Mesothelial cell of epicardium (in vitro differentiated cells): ENCODE measurements at places on chromosomes 2 and 18.

- no peak for DNase-seq
Observed at GRCh38 chr2:215930505-215931253, 82.7 kb downstream of the MREG start.

GRCh38 chr18:37640504-37640903 lies 74.9 kb upstream of the CELF4 start:
- no peak for DNase-seq

- peak; percentile 50 for DNase-seq
Observed at GRCh38 chr2:64454386-64455332, 697 bp downstream of the LGALSL start.

DNA sequence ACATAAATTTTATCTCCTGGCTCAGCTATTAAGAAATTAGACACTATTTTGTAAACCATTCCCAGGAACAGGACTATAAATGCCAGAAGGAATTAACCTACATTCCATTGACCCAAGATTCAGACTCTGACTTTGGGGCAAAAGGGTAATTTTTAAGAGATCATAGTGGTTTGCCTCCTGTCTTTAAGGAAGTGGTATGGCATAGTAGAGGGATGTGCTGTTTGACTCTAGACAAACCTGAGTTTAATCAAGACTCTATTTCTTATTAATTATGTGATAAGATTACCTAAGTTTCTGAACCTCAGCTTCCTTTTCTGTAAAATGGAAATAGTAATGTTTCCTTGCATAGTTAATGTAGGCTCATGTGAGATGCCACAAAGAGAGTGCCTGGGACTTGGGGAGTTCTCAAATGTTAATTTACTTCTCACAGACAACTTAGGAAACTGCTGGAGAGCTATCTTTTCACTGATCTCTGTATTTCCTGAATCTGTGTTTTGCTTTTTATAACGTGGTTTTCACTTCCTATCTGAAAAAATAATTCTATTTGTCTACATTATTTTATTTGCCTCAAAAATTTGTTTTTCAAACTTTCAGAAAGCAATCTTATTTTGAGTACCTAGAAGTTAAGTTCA lies 11.9 kb upstream of the SLC40A1 start:
- DNase-seq = no peak

DNA sequence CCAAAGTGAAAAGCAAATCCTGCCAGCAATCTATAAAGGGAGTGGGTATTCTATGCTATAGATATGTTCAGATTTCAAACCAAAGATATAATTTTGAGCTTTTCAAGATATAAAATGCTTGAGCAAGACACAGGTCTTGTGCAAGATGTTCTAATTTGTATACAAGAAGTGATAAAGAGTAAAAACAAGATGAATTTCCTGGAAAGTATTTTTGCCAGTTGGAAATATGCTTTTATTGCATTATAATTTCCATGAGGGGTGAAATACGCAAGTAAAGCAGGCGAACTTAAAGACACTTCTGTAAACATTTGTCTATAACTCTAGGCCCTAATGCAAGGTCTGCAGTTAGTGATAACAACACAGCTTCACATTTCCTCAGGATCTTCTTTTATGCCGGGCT lies 640.5 kb downstream of the TMEM182 start:
- no peak for DNase-seq

GRCh38 chr18:54127759-54128378 lies 96.6 kb downstream of the MBD2 start:
- DNase-seq = no peak

DNA sequence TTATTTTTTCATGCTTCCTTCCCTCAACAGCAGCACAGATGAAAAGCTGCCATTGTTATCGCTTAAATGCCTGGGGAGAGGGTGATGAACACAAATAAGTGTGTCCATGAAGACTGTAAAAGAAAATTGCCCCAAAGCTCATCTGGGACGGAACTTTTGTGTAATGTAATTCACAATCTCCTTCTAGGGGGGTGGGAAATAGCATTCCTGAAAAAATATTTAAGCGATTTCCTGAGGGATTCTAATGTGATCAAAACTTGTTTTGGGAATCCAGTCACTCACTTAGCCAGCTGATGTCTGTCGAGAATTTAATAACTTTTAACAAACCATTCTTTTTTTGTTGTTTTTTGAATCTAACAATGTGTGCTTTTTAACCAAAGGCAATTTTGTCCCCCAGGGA lies 427.9 kb downstream of the PLCL1 start:
- DNase-seq = no peak

GRCh38 chr2:219728991-219729487 lies 101.6 kb downstream of the SLC4A3 start:
- DNase-seq = no peak

GRCh38 chr2:202764991-202765390 lies 106.6 kb downstream of the ICA1L start:
- DNase-seq = no peak

DNA sequence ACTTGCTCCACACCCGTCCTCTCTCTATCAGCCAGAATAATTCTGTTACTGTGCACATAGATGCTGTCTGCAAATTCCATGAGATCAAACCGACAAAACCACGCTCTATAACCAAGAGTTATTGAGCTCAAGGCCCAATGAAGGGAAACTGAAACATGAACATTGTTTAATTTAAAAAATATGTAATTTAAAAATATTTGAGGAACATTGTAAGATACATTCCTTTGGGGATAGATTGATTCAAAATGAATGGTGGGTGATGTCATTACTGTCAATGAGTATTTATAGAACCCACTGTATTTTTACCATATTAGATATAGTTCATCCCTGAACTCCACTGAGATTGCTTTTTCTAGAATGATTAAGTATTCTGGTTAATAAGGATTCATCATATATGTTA lies 50.4 kb downstream of the NCKAP5 start:
- DNase-seq = no peak

DNA sequence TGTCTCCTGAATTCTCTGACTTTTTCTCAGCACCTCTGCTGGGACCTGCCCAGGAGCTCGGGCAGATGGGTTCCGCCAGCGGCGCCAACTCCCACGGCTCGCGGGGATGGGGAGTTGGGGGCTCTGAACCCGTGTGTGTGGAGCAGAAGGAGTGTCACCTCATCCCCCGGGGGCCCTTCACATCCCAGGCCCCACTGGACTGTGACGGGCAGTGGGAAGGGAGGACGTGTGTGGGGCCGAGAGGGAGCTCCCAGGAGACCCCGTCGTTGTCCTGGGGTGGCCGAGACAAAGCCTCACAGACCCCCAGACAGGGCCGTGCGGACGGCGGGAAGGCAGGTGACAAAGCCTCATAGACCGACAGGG lies 130.0 kb upstream of the CTDP1 start:
- no peak for DNase-seq

DNA sequence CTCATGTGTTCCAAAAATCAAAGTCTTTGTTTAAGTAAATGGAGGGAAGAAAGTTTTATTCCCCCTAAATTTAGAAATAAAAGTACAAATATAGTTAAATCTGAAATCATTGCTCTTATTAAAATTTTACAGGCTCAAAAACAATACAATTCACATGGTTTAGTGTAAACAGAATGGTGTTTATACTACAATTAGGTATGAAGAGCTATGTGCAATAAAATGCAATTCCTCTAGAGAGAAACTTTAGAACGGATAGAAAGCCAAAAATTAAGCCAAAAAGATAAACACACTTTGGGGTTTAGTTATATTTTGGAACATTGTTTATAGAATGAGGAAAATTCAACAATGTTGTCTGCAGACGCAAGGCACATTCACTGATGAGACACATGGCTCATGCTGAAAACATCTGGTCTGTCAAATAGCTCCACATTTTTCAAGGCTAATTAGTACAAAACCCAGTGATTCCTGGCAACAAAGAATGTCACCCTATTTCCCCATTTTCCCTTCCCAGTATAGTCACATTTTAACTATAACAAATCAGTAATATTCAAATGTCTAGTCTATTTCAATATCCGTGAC lies 103.3 kb downstream of the EXOC6B start:
- no peak for DNase-seq

- DNase-seq = no peak
Observed at GRCh38 chr2:228541789-228542188, 360.3 kb upstream of the SPHKAP start.

DNA sequence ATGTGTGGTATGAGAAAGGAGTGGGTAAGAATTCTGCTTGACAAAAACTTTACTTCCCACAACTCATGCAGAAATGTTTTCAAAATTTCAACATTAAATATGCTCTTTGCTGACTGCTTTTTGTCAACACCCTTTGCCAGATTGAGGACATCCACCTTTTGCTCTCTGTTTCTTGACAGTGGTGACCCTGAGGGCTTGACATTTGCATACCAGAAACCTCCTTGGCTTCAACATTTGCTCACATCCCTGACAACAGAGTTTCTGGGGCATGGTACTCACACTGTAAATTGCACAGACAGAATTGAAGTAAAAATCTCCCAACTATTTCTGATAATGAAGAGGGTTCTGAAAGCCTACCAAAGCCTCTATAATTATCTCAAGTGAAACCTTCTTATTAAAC lies 95.7 kb downstream of the RND3 start:
- no peak for DNase-seq

DNA sequence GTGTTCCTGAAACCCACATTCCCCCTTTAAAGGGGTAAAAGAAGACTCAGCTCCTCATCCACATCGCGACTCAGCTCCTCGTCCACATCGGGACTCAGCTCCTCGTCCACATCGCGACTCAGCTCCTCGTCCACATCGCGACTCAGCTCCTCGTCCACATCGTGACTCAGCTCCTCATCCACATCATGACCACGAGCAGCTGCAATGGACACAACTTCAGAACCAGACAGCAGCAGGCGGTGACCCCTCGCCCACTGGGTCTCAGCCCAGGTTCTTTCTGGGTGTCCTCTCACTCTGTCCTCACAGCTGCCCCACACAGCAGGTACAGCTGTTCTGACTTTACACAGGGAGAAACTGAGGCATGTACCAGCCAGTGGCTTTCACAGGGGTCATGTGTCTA lies 163.5 kb upstream of the SALL3 start:
- peak; percentile 22 for DNase-seq

- DNase-seq = no peak
Observed at GRCh38 chr2:74201596-74201995, 3.2 kb downstream of the MTHFD2 start.

- DNase-seq = no peak
Observed at GRCh38 chr18:62790871-62791772, 75.8 kb downstream of the PHLPP1 start.

- no peak for DNase-seq
Observed at GRCh38 chr18:58156516-58156915, 112.5 kb downstream of the NEDD4L start.

- no peak for DNase-seq
Observed at GRCh38 chr2:18301421-18302139, 258.9 kb downstream of the RDH14 start.

- DNase-seq = no peak
Observed at GRCh38 chr2:22360735-22361374, 1024.1 kb upstream of the KLHL29 start.

DNA sequence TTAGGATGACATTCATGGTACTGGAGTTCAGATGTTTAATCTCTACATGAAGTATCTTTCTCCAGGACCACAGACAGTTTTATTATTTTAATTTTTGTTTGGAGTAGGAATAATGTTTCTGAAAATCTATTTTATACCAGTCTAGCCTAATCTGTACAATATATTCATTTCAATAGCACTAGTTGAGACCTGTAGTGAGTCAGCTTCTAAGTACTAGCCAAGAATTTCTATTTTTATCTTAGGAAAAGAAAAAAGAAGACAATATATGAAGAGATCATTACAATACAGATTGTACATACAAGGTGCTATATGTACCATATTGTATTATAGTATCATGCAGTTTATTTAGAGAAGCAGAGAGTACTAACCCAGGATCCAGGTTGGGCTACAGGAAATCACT lies 826.9 kb upstream of the PIK3C3 start:
- DNase-seq = no peak

DNA sequence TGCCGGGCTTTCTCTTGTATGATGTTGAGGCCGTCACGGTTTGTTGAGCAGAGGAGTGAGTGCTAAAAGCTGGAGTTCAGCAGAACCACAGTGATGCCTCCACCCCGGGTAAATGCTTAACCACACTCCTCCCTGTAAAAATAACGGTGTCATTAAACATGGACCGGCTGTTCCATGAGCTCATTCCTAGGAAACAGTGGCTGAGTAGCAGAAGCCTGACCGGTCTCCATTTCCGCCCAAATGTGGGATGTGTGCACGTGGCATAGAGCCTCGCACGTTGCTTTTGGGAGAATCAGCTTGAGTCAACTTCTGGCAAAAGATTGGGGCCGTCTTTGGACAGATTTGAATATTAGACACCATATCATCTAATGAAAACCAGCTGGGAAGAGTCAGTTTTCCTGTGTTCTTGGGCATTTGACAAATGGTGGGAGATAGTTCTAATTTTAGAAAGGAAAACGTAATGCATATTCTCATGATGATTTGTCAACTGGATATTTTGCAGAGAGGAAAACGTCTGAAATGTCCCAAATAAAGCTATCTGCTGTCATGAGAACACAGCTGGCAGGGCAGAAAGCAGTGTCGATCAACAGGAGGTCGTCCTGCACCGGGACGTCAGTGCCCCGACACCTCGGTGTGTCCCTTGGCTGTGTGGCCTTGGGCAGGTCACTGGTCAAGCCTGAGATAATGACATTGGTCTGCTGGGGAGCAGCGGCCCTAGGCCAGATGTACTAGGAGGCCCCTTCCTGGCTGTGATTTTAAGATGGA lies 42.4 kb downstream of the LRRFIP1 start:
- DNase-seq = no peak

GRCh38 chr2:8976442-8977259 lies 26.8 kb downstream of the MBOAT2 start:
- no peak for DNase-seq
